Renal cortex interstitium (tissue), 15 donors: ENCODE measurements at places on chromosomes 2 and 18. TPM values are rescaled to one million over a fixed set of nuclear protein-coding genes. Genes with fewer than 3 reads are reported as not detected.

- DNase-seq: no peak
Measured at GRCh38 chr2:172639823-172640222, 83.9 kb downstream of the PDK1 start.

- no peak for DNase-seq
Measured at GRCh38 chr2:161088658-161089350, 71.4 kb upstream of the TANK start.

GRCh38 chr18:23136326-23137096 is 1.2 kb downstream of the CABLES1 start:
- no peak for DNase-seq

- DNase-seq: no peak
Measured at GRCh38 chr2:71786291-71787107, 333.1 kb downstream of the DYSF start.

- no peak for DNase-seq
Measured at GRCh38 chr2:230865766-230866755, 1.3 kb downstream of the ITM2C start.

GRCh38 chr18:212780-213179 is 54.4 kb downstream of the USP14 start:
- DNase-seq: no peak

DNA sequence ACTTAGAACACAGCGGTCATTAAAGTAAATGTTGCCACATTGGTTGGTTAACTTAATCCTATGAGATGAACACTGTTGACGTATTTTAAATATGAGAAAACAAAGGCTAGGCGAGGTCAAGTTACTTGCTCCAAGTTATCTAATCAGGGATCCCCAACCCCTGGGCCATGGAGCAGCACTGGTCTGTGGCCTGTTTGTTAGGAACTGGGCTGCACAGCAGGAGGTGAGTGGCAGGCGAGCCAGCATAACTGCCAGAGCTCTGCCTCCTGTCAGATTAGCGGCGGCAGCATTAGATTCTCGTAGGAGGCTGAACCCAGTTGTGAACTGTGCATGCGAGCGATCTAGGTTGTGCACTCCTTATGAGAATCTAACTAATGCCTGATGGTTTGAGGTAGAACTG is 878.9 kb downstream of the CPS1 start:
- no peak for DNase-seq

DNA sequence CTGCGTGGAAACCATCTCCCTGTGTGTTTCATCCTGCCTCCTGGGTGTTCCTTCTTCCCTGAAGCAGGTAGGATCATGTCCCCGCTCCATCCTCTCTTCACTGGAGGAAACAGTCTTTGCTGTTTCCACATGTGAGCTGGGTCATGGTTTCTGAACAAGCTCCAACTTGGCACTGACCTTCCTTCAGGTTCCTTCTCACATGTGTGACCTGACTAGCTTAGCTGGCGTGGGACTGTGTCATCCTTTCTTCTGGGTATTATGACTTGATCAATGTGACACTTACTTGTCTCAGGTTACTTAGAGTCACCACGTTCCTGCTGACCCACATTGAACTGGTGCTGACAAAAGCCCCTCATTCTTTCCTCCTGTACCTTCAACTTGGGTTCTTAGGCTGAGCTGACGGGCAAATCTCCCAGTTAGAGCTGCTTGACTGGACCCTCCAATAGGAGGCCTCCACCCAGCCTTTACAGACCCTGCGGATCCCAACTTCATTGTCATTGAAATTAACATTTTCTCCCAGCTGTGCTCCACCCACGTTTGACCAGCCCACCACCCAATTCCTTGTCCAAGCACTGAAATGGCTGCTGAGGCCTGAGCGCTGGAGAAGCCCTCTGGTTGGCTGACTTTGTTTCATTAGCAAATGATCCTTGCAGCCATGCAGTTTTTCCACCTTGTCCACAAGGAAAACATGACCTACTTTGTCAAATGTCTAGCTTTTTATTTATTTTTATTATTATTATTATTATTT is 128.1 kb downstream of the DDX1 start:
- no peak for DNase-seq

GRCh38 chr2:46852598-46852997 is 63.0 kb downstream of the MCFD2 start:
- no peak for DNase-seq

- no peak for DNase-seq
Measured at GRCh38 chr2:42931818-42932195, 139.4 kb upstream of the HAAO start.

GRCh38 chr2:161139098-161139987 is 20.9 kb upstream of the TANK start:
- DNase-seq: no peak

DNA sequence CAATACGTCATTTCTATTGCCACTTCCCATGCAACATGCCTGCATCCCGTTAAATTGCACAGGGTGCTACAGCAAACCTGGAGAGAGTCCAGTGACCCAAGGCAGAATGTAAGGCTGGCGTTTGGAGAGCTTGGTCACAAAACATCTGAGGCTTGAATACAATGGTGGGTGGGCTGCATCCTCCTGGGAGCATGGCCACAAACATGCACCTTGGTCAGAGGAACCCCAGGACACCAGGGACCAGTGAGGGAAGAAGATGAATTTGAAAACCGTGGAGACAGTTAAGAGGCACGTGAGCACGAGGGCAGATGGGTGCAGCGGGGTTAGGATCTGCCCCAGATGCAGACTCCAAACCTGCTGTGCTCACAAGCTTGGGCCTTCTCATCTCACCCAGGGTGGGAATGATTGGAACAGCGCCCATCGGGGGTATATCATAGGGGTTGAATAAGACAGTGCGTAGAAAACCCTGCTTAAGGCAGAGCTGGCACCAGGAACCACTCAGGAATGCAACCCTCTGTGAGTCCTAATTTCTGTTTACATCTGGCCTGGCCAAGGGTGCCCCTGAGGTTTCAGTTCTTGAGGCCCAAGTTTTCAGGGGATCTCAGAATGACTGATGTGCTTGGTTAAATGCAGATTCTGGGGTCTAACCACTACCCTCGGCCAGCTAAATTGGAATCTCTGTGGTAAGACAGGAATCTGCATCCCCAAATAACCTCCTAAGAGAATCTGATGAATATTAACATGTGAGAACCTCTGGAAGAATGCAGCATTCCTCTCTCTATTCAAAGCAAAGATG is 97.2 kb downstream of the ARL4C start:
- no peak for DNase-seq

The SESTD1 gene
- polyA plus RNA-seq: 74.1 TPM

The C2orf49 gene
- 28.8 TPM for polyA plus RNA-seq

The IL37 gene
- polyA plus RNA-seq: 0.40 TPM

The CMPK2 gene
- 3.5 TPM for polyA plus RNA-seq

The SS18 gene
- 94.1 TPM for polyA plus RNA-seq

The AOX1 gene
- 1.7 TPM for polyA plus RNA-seq

The PID1 gene
- polyA plus RNA-seq: 5.0 TPM

The SLC8A1 gene
- 61.3 TPM for polyA plus RNA-seq
